ENCODE measurements at places on chromosomes 16 and 17.

DNA sequence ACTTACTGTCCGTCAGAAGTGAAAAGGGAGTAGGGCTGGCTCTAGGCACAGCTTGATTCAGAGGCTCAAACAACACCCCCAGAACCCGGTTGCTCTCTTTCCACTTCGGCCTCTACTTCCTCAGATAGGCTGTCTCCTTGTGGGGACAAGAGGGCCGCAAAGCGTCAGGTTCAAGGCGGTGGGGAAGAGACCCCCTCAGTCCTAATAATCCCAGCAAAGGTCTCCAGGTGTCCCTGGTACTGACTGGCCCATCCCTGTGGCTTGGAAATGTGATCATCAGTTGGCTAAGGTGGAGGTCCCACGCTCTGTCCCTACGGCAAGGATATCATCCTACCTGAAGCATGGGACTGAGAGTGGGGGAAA is 26.0 kb downstream of the NGFR start:
- no peak for DNase-seq

DNA sequence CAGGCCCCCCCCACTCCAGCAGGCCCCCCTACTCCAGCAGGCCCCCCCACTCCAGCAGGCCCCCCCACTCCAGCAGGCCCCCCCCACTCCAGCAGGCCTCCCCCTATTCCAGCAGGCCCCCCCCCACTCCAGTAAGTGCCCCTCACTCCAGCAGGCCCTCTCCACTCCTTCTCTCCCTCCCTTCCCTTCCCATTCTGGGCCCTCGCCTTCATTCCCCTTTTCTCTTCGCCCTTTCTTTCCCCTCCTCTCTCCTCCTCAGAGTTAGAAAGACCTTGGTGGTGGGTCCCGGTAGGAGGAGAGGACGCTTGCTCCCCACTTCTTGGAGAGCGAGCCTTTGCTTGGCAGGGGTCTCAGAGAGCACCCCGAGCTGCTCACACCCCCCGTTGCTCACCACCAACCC is 177.0 kb upstream of the TNRC6C start:
- no peak for DNase-seq

GRCh38 chr16:86554599-86554916 is 477 bp downstream of the MTHFSD start:
- no peak for DNase-seq

- no peak for DNase-seq
Observed at GRCh38 chr16:1825864-1826690, 548 bp downstream of the HAGH start.

- DNase-seq, result no peak
Observed at GRCh38 chr16:76222853-76223252, 54.3 kb upstream of the CNTNAP4 start.

- DNase-seq, result no peak
Observed at GRCh38 chr16:80733407-80733806, 71.0 kb downstream of the CDYL2 start.

- no peak for DNase-seq
Observed at GRCh38 chr16:48535831-48536613, 74.0 kb downstream of the N4BP1 start.

DNA sequence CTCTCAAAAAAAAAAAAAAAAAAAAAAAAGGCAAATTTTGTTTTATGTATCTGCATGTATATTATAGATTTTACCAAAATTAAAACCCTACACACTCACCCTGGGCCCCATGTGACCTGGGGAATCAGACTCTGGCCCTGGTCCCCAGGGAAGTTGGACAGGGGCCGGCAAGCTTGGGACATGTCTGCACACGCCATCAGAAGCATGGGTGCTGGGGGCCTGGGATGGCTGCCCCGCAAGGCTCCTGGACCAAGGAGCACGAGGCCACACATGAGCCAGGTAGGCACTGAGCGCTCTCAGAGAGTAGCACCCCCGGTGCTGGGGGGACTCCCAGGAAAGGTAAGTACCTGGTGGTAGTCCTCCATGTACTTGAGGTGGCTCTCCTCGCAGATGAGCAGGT is 39.6 kb downstream of the PPL start:
- no peak for DNase-seq

GRCh38 chr16:75143941-75144340 is 4.4 kb upstream of the ZFP1 start:
- DNase-seq, result no peak

DNA sequence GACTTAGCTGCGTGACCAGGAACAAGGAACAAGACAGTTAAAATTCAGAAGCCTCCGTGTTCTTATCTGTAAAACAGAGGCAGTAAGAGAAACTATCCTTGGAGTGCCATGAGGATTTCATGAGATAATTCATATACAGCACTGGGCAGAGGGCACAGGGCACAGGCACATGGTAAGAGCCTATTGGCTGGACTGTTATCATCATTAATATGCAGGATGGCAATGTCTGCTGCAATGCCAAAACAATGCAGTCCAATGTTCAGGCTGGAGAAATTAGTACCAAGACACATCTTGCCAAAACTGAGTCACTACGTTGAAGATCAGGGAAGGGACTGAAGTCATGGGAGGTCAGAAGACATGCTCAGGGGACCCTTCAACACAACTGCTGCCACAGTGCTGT is 13.6 kb downstream of the CDRT4 start:
- no peak for DNase-seq

DNA sequence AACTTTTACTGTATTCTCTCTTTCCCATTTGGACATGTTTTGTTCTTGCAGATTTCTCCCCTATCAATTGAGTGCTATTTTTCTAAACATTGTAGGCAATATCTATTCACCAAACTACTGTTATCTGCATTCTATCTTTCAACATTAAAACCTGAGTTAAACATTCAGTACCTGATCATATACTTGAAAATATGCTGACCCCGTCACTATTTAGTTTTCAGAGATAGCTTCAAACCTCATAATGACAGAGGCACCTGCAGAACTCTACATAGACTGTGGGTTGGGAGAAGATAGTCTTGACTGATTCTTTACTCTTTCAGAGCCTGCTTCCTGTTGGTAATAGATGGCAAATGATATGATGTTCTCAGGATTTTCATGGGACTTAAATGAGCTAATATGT is 965.7 kb upstream of the GOT2 start:
- DNase-seq, result no peak

DNA sequence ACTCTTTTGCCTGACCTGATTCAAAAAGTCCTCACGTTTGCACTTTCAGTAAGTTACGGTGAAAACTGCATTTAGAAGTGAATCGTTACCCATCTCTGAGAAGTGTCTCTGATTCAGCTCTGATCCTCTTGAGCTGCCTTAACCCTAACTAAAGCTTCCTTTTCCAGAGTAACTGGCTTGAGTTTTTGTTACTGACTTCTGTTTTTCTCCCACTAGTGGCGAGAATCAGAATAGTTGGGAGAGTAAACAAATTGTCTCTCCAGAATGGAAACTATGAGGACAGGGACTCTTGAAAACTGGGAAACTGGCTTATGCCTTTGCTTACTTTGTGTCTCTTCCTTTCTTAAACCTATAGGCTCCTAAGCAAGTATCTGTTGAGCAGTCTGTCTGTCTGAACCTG is 31.3 kb upstream of the KPNB1 start:
- DNase-seq, result no peak

DNA sequence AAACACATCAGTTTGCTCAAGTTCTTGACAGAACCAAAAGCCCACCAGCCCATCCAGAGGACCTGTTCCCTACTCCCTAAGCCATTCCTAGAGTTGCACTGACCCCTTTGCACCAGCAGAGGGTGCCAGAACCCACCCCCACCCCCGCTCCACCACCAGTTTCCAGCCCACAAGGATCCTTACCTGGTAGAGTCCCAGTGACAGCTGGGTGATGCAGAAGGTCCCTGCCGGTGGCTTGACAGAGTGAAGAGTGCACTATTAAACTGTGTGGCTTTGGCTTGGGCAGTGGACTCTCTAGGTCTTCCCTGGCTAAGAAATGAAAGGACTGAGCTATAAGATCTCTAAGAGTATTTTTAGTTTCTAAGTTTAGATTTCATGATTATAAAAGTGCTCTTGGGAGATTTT is 73.3 kb upstream of the MTMR4 start:
- no peak for DNase-seq

GRCh38 chr17:74767111-74767516 is 9.0 kb downstream of the NAT9 start:
- DNase-seq, result no peak

GRCh38 chr16:610513-611381 is 20.0 kb upstream of the WFIKKN1 start:
- DNase-seq, result no peak

DNA sequence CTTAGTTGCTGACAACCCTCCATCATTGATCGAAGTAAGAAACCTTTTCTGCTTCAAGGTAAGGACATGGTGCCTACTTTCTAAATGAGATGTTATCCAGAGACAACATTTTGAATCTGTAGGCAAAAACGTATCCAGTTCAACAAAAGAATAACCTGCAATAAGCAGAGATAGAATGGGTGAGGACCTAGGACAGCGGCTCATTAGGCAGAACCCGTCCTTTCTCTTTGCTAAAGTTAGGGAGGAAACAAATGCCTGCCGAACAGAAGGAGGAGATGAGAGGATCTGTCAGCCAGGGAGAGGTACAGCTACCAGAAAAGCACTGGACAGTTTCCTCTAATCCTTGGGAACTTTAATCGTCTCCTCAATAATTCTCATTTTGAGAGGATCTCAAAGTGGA is 183.3 kb downstream of the CDH13 start:
- no peak for DNase-seq

DNA sequence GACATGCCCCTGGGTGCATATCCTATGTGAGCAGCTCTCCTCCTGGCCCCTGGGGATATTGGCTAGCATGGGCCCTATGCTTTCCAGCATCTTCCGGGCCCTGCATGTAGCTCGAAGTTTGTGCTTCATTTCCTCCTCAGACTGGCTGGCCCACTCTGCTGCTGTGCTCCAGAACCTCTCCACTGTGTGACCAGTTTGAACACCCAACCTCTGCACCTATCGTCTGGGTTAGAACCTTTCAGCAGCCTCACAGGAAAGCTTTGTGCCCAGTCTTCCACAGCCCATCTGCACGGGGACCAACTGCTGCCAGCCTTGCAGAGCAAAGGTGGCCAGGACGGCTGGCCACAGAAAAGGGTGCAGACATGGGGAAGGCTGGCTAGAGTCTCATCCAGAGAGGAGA is 10.2 kb upstream of the CLEC18B start:
- no peak for DNase-seq

DNA sequence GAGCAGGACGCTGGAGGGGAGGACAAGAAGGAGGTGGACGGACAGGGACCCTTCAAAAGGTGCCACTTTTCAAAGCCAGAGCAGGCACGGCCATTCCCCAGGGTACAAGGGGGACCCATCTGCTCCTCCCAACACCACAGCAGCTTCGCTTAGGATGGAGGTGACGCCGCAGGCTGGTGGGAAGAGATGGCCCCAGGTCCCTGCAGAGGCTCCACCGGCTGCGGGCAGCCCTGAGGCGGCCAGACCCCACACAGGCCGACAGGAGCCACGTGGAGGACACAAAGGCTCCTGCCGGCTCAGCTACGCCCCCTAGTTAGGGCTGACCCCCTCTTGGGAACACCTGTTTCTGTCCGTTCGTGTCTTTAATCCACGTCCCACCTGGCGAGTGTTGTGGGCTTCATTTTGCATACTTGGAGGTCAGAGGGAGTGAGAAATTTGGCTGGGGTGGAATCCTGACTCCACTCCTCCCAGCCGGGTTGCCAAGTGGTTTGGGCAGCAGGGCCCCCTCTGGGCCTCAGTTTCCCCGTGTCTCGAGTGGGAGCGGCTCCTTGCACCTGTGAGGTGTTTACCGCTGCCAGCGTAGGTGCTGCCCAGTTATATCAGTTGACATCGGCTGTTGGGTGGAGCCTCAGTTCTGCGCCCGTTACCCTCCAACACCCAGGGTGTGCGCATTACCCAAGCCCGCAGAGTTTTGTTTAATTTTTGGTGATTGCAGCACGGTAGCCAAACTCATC is 5.8 kb upstream of the FN3KRP start:
- no peak for DNase-seq

DNA sequence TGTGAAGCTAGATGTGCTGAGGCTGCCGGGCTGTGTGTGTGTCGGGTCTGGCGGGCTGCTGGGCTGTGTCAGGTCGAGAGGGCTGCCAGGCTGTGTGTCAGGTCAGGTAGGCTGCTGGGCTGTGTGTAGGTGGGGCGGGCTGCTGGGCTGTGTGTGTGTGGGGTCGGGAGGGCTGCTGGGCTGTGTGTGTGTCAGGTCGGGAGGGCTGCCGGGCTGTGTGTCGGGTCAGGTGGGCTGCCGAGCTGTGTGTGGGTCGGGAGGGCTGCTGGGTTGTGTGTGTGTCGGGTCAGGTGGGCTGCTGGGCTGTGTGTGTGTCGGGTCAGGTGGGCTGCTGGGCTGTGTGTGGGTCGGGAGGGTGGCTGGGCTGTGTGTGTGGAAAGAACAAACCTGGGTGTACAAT is 8.6 kb downstream of the WDR45B start:
- no peak for DNase-seq

DNA sequence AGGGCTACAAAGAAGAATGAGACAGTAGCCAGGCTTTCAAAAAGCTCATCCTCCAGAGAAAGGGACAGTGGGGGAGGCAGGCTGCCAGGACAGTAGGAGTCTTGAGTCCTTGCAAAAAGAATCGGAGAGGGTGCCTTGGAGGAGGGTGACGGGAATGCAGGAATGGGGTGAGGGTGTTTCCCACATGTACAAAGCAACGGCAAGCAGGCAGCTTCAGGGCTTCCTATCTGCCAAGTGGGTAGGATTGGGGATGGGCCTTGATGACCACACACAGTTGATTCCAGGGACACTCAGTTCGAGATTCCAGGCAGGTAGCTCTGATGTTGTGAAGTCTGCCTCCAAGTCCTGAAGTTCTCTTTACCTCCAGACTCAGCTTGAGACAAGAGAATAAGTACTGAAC is 54.4 kb downstream of the C17orf67 start:
- no peak for DNase-seq

DNA sequence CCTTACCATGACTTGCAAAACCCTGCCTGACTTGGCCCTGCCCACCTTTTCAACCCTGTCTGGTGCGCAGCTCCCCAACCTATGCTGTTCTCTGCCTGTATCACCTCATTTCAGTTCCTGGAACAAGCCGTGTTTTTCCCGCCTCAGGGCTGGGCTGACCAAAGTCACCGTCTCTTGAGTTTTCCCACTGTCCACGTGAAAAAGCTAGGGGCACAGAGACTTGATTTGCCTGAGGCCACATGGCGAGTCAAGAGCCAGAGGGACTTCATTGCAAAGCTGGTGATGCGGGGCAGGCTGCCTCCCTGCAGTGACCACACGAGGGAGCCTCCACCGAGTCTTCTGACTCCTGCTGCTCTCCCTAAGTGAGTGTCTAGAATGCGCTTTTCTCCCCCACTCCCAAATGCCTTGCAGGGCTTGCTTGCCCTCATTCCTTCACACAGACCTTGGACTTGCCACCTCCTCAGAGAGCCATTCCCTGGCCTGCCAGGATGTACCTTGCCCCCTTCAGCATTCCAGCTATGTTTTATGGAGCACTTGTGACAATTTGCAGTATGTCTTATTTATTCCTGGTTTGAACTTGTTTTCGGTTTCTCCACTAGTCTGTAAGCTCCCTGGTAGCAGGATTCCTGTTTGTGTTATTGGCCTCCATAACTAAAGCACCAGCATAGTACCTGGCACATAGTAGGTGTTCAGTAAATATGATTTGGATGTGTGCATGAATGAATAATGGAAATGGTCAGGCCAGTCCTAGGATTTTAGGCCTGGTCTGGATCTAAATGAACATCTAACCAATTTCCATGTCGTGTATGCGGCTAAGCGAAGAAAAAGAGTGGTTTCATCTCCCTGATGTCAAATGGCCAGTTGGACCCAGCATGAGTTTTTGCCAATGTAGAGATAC is 252.3 kb downstream of the SNX29 start:
- DNase-seq, result no peak

Measured in NCI-H187 treated with DMSO at 0.1 percent for 48 hours (cell line).